ENCODE measurements at places on chromosomes 12 and 14. TPM values are rescaled to one million over a fixed set of nuclear protein-coding genes. Genes with fewer than 3 reads are reported as not detected.

The NRL gene
- 0.59 TPM for total RNA-seq

The OAS1 gene
- total RNA-seq, result 41.0 TPM

The MYF6 gene
- total RNA-seq, result not detected

The PRH2 gene
- total RNA-seq, result not detected

The RIN3 gene
- total RNA-seq, result 21.1 TPM

The RNU4-1 gene
- total RNA-seq, result 86.0 TPM

The TC2N gene
- 0.77 TPM for total RNA-seq

The FBXL14 gene
- total RNA-seq, result 8.7 TPM

The KRT77 gene
- total RNA-seq, result not detected

The WDR89 gene
- 8.4 TPM for total RNA-seq

The KCNC2 gene
- total RNA-seq, result not detected

The MYH6 gene
- total RNA-seq, result 0.13 TPM

The DBX2 gene
- total RNA-seq, result not detected

The GSG1 gene
- total RNA-seq, result 1.0 TPM

The POTEG gene
- not detected for total RNA-seq

The TSHR gene
- total RNA-seq, result not detected

The TBC1D30 gene
- 1.3 TPM for total RNA-seq

The NAV3 gene
- total RNA-seq, result 7.9 TPM

The BCL11B gene
- 0.33 TPM for total RNA-seq

The RND1 gene
- 5.1 TPM for total RNA-seq

The NANOG gene
- total RNA-seq, result not detected

The CCDC63 gene
- 0.03 TPM for total RNA-seq

The NRIP2 gene
- total RNA-seq, result not detected

The SOX5 gene
- total RNA-seq, result not detected

The CHPT1 gene
- 71.6 TPM for total RNA-seq

The CLEC2D gene
- 0.47 TPM for total RNA-seq

The SERPINA12 gene
- total RNA-seq, result not detected

The GUCY2C gene
- not detected for total RNA-seq

The OR4E2 gene
- not detected for total RNA-seq

The ASIC1 gene
- total RNA-seq, result 5.3 TPM

The RTL1 gene
- 0.23 TPM for total RNA-seq

The OR4Q3 gene
- not detected for total RNA-seq

The STRN3 gene
- 20.5 TPM for total RNA-seq

The INHBE gene
- 0.09 TPM for total RNA-seq

The GALNT4 gene
- 14.0 TPM for total RNA-seq

The PROX2 gene
- total RNA-seq, result not detected

The GPX2 gene
- total RNA-seq, result 304 TPM

The AMN gene
- total RNA-seq, result 0.54 TPM

The MMP19 gene
- 0.62 TPM for total RNA-seq

The OR4K14 gene
- not detected for total RNA-seq

The CDKN1B gene
- total RNA-seq, result 17.5 TPM

The CLEC14A gene
- not detected for total RNA-seq

The OTOGL gene
- total RNA-seq, result not detected

The PRIMA1 gene
- 0.32 TPM for total RNA-seq

The CCDC197 gene
- total RNA-seq, result not detected

The TMEM117 gene
- 1.7 TPM for total RNA-seq
